Colonic mucosa (tissue), 4 donors: ENCODE measurements at places on chromosomes 4 and X. TPM values are rescaled to one million over a fixed set of nuclear protein-coding genes. Genes with fewer than 3 reads are reported as not detected.

DNA sequence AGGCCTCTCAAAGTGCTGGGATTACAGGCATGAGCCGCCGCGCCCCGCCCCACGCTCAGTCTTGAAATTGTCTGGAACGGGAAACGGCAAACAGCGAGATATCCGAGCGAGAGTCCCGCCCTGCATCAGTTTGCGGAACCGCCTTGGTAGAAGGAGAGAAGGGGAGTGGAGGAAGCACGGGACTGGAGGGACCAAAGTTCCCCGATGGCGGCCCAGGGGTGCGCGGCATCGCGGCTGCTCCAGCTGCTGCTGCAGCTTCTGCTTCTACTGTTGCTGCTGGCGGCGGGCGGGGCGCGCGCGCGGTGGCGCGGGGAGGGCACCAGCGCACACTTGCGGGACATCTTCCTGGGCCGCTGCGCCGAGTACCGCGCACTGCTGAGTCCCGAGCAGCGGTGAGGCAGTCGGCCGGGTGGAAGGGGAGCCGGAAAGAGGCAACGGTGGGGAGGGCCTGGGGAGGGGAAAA lies at the start of gene BST1:
Gene BST1, plus strand, starts transcription at position 125 of the 463 bp plus-strand sequence. Its CDS starts 80 bp downstream, at position 205.
- peak; percentile 89 for DNase-seq

DNA sequence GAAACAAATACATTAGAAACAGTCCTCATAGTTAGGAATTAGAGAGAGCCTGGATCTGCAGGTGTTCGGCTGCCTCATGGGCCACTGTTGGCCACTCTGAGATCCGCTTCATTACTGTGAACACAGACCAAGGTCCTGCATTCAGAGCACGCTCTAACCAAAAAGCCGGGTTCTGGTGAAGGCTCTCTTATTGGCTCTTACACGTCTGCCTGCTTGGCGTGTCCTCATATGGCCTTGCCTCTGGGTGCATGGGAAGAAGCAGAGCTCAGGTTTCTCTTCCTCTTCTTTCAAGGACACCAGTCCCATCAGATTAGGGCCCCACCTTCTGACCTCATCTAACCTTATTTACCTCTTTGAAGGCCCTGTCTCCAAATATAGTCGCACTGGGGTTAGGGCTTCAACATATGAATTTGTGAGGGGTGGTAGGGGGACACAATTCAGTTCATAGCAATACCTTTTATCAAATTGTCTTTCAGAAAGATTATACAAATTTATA lies 37.1 kb upstream of the ELF2 start:
- no peak for DNase-seq

- no peak for DNase-seq
These were observed 1.4 kb upstream of the MAGED1 start for GRCh38 chrX:51891821-51892551.

GRCh38 chrX:132470831-132471230 lies 18.0 kb downstream of the MBNL3 start:
- no peak for DNase-seq

DNA sequence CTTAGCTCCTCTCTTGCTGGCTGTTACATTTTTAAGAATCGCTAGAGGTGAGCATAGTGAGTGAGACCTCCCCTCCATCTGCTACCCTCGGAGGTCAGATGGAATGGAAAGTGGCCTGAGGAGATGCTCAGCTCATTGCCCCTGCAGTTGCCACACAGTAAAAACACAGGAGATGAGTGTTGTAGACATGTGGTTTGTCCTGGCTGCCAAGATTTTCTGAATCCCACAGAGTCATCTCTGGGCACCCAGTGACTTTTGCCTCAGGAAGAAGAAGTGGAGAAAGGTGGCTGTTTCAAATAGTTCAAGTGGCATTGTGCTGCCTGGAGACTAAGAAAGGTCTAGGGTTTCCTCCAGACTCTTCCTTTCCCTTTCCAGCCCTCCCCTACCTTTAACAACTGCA lies 271.0 kb downstream of the STK32B start:
- DNase-seq: no peak

DNA sequence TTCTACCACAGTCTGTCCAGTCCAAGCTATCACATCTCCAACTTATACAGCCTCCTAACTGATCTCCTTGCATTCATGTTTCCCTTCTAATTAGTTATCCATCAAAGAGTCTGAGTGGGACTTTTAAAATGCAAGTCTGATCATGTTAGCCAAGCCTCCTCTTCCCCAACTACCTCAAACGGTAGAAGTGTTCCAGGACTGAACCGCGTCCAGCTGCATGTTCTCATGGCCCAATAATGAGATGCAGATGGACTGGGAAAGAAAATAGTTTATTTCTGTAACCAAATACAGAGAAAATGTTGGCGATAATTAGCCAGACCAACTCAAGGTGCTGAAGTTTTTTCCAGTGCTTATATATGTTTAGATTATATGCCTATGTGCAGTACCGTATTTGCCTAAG lies 46.6 kb upstream of the PPP1R2C start:
- DNase-seq: no peak

GRCh38 chr4:84666439-84666838 lies 83.5 kb downstream of the CDS1 start:
- DNase-seq: no peak

- no peak for DNase-seq
These were observed 108.3 kb downstream of the DCTD start for GRCh38 chr4:182808673-182809416.

DNA sequence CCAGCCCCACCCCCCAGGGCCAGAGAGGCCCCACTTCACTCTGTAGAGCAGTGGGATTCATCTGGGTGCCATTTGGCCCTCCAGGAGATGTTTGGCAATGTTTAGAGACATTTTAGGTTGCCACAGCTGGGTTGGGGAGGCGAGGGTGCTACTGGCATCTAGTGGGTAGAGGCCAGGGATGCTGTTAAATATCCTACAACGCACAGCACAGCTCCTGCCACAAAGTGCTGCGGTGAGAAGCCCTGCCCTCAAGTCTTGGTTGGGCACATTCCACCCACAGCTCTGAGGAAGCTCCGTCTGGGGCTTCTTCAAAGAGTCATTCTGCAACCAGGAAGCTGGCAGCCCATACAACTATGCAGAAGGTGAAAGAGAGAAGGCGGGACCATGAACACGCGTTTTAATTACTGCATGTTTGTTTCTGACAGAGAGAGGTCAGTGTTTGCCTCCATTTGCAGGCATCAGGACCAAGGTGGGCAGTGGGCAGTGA lies 48.1 kb upstream of the FAM9C start:
- DNase-seq: peak; percentile 65

- peak; percentile 14 for DNase-seq
These were observed 7.4 kb downstream of the PLCXD1 start for GRCh38 chrX:288561-288991.

- no peak for DNase-seq
These were observed 1768.5 kb downstream of the PCDH7 start for GRCh38 chr4:32488690-32489089.

DNA sequence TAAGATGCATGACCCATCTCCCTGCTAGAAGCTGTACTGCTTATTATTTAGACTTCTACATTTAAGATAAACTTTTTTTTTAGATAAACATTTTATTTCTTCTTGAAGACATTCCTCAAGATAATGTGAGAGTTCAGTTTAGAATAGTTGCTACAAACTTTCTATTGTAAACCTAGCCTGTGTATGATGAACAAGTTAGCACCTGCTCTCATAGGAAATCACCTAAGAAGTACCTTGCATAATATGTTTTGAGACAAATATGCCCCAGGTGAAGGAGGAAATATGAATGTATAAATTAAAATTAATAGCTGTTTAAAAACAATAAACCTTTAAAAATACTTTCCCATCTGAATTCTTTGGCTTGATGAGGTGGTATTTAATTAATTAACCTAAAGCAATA lies 35.6 kb downstream of the RASGEF1B start:
- no peak for DNase-seq

GRCh38 chrX:137401092-137401491 lies 164.8 kb upstream of the ZIC3 start:
- DNase-seq: no peak

GRCh38 chrX:87338510-87338909 lies 179.1 kb upstream of the KLHL4 start:
- DNase-seq: no peak

GRCh38 chr4:139563515-139563914 lies 7.5 kb upstream of the SETD7 start:
- no peak for DNase-seq

DNA sequence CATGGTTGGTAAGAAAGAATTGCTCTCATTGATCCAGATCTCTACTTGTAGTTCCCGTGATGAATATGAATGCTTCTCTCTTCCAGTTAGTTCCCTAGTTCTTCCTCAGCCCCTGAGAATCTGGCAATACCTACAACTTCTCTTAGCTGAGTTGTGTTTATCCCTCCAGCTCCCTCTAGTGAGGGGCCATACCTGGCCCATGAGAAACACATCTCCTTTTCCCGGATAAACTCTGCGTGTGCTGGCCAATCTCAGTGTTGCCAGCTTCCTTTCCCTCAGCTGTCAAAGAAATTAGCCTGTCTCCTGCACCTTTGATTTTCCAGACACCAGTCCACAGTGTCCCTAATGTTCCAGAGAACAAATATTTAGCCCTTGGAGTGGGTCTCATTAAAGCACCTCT lies 5.7 kb downstream of the CBLL2 start:
- DNase-seq: no peak

- DNase-seq: peak; percentile 70
These were observed 88.4 kb downstream of the GPR143 start for GRCh38 chrX:9677098-9677739.

DNA sequence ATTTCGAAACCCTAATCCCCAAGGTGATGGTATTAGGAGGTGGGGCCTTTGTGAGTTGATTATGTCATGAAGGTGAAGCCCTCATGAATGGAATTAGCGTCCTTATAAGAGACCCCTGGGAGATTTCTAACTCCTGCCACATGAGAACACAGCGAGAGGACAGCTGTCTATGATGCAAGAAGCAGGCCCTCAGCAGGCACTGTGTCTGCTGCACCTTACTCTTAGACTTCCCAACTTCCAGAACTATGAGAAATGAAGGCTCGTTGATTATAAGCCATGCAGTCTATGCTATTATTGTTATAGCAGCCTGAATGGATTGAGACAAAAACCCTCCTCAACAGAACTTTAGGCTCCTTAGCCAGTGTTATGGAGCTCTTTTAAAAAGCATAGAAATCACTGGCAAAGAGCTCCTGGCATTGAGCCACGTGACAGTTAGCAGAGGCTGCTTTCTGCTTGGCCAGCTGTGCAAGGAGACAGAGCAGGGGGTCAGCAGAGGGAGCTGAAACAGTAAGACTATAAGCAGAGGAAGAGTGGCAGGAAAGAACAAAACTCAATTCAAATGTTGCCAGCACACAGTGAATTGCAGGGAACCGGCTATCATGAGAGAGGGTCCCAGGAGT lies 219.2 kb upstream of the FAT1 start:
- DNase-seq: peak; percentile 63

DNA sequence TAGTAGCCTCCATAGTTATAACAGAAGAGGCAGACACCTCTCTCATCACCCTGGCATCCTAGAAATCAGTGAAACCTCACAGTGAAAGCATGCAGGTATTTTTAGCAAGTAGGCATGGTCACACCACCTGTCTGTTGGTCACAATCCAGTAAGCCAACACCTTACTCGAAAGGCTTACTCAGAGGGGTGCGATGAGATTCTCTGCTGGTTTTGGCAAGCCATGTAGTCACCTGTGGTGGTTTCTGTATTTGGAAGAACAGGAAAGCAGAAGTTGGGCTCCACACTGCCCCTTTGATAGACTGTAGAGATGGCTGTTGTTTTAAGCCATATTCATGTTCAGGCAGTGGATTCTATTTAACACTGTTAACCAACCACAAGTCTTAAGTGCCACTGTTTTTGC lies 134.7 kb downstream of the DCLK2 start:
- no peak for DNase-seq

GRCh38 chr4:8526363-8526855 lies 53.8 kb upstream of the GPR78 start:
- DNase-seq: no peak

DNA sequence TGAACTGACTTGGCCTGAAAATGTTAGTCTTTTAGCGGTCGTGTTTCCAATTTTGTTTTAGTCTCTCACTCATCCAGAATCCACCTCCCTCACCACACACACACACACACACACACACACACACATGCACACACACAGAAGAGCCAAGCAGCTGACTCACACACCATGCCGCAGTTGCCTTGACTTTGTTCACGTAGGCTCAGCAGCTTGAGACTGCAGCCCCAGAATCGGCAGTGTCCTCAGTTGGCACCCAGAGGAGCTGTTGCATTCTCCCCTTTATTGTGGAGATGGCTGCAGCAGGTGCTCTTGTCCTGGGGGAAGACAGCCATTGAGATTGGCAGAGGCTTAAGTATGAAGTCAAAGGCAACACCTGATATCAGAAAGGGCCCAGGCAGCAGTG lies 20.9 kb upstream of the XPNPEP2 start:
- no peak for DNase-seq

DNA sequence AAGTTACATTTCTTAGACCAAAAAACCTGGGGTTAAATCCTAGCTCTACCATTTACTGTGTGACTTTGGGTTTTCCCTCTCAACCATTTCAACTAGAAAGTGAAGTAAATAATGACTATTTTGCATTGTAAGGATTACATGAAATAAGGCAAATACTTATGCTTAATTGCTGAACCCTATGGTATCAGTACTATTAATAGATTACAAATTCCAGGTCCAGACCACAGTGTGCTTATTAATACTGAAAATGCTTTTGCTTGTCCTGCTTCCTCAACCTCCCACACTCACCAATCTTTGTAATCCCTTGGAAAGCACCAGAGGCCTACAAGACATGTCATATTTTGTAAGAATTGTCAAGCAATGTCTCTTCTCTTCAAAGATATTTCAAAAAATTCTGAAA lies 456.5 kb downstream of the SPOCK3 start:
- no peak for DNase-seq

DNA sequence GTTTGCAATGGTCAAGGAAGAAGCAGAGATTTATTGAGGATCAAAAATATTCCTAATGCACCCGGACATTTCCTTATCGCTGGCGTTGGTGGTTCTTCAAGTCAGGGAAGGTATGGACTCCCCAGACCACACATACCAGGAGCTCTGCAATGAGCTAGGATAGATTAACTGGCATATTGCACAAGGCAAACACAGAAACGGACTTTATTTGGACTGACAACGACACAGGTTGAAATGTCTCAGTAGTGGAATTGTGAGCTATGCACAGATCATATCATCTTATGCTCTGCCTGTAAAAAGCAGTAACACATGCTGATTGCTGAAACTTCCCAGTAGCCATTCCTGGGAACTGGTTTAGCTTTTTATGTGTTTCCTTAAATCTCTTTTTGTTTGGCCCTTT lies 1.7 kb downstream of the TSPAN7 start:
- DNase-seq: peak; percentile 24

GRCh38 chr4:101475246-101475645 lies 127.9 kb upstream of the PPP3CA start:
- no peak for DNase-seq

TSPYL2 gene
- total RNA-seq: 11.6 TPM

MCUB gene
- total RNA-seq: 11.7 TPM

DMRTC1B gene
- 0.58 TPM for total RNA-seq

TIGD4 gene
- total RNA-seq: 0.30 TPM

MAGEA6 gene
- total RNA-seq: not detected

GRIA3 gene
- total RNA-seq: 0.17 TPM

NLGN3 gene
- total RNA-seq: 0.67 TPM

BTK gene
- 1.9 TPM for total RNA-seq

TECRL gene
- total RNA-seq: 0.21 TPM

AMER1 gene
- total RNA-seq: 3.2 TPM

DGKK gene
- total RNA-seq: not detected

CCSER1 gene
- 13.4 TPM for total RNA-seq

NXF3 gene
- total RNA-seq: 0.40 TPM
